ENCODE measurements at places on chromosomes 11 and 22. TPM values are rescaled to one million over a fixed set of nuclear protein-coding genes. Genes with fewer than 3 reads are reported as not detected.

The NCF4 gene
- total RNA-seq = 6.6 TPM

The RFPL3 gene
- total RNA-seq = not detected

GRCh38 chr11:72671152-72672099 lies 2.8 kb downstream of the PDE2A start:
- no peaks in the 10 kb centered on the region for H3K36me3 ChIP-seq
- H3K27me3 ChIP-seq = no peaks in the 10 kb centered on the region
- no peak overlapping the region for H3K4me3 ChIP-seq
- H3K27ac ChIP-seq = no peak overlapping the region
- no peak for DNase-seq
- H3K4me1 ChIP-seq = no peaks in the 10 kb centered on the region

DNA sequence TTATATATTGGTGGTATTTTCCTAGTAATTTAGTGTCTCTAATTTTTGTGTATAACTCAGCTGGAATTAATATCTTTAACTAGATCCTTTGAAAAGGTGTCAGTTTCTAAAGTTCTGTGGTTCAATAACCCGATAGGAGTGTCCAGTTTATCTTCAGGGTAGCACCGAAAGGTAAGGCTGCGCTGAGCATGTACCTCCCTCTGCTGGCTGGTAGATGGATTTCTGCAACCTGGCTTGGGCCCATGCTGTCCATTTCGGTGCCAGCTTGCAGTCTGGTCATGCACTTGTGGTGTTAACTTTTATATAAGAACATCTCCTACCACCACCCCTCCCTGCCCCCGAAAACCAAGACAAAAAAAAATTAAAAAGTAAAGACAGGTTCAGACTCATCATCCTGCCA lies 24.7 kb downstream of the EXT2 start:
- H3K27me3 ChIP-seq = no peaks in the 10 kb centered on the region
- H3K36me3 ChIP-seq = no peaks in the 10 kb centered on the region
- no peak for DNase-seq
- H3K4me1 ChIP-seq = no peaks in the 10 kb centered on the region

- DNase-seq = no peak
- H3K4me3 ChIP-seq = no peak overlapping the region
- H3K4me1 ChIP-seq = peaks cover 5% of the 10 kb centered on the region
- H3K27ac ChIP-seq = no peak overlapping the region
- H3K27me3 ChIP-seq = no peaks in the 10 kb centered on the region
- no peaks in the 10 kb centered on the region for H3K36me3 ChIP-seq
Observed at GRCh38 chr11:81963018-81963417, 770.6 kb downstream of the FAM181B start.

- H3K27ac ChIP-seq = no peak overlapping the region
- H3K4me3 ChIP-seq = no peak overlapping the region
- no peak for DNase-seq
- H3K4me1 ChIP-seq = no peaks in the 10 kb centered on the region
- H3K36me3 ChIP-seq = no peaks in the 10 kb centered on the region
Observed at GRCh38 chr11:102458548-102458947, 6.0 kb upstream of the TMEM123 start.

DNA sequence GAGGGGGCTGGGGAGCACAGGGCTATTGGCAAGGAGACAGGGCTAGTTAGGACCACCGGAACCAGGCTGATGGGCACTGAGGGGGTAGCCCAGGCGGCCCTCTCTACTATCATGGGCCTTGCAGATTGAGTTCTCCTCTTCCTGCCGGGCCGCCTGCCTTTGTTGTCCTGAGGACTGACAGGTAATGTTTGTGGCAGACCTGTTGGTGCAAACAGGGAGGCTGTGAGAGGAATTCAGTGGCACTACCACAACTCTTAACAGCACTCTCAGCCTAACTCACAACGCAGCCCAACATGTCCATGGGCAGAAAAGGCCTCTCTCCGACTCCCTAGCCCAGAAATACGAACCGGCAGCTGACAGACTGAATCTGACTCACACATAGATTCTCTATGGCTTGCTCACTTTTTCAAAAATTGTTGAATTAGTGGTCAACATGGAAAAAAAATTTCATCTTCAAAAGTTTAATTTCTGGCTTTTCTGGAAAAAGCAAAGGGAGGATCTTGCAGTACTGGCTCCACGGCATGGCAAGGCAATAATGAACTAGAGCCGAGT lies 11.4 kb downstream of the KCNJ5 start:
- no peaks in the 10 kb centered on the region for H3K27me3 ChIP-seq
- no peaks in the 10 kb centered on the region for H3K36me3 ChIP-seq
- no peak overlapping the region for H3K27ac ChIP-seq
- no peak overlapping the region for H3K4me3 ChIP-seq
- no peak for DNase-seq
